ENCODE measurements at places on chromosomes 4 and X.

- DNase-seq: no peak
Measured at GRCh38 chrX:42825201-42825600, 47.2 kb upstream of the PPP1R2C start.

DNA sequence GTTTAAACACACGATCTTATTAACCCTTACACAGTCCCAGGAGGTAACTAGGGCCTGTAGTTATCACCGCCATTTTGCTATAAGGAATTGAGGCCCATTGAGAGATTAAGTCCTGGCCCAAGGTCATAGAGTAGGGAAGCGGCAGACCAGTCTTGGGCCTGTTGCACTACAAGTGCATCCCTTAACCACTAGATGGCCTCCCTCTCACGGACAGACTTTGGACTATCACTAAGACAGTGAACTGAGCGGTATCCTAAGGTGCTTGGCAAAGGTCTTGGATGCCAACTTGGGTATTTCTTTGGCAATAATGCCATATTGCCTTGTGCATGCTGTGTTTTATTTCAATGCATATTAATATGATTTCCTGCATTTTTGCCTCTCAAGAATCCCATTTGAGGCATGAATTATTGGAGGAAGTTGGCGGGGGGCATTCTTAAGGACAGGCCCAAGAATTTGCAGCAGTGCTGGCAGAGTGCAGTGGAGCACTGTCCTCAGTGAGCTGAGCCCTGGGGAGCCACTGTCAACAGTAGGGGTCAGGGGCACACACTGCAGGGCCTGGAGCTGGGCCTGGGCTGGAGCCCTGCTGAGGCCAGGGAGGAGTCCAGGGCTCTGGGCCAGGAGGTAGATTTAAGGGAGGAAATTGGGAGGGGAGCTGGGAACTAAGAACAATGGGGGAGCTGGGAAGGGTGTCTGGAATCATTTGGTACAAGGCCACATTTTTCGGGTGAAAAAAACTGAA lies 147.4 kb downstream of the SMIM20 start:
- no peak for DNase-seq

DNA sequence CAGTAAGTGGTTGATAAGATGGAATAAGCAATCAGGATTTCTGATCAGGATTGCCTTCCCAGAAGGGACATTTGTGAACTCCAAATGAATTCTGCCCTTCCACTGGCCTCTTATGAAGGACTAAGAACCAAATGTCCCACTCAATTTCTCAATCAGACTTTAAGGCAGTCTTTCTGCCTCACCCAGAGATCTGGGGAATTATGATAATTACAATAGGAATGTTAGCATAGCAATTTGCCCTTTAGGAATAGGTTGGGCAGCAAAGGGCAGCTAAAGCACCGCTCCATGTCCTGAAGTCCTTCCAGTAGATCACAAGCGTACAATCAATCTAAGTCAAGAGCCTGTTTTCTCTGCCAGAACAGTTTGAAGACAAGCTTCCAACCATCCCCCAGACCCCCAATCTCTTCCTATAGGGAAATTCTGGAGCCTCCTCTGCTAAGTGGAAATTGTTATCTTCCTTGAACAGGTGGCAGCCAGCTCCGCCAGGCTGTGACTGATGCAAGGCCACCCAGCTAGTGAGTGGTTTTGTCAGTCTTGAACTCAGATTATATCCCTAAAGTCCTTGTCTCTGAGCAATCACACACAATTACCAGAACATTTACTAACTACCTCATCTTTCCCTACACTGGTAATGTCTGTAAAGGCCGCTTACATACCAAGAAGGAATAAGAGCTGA lies 18.6 kb downstream of the NKX3-2 start:
- DNase-seq: no peak

DNA sequence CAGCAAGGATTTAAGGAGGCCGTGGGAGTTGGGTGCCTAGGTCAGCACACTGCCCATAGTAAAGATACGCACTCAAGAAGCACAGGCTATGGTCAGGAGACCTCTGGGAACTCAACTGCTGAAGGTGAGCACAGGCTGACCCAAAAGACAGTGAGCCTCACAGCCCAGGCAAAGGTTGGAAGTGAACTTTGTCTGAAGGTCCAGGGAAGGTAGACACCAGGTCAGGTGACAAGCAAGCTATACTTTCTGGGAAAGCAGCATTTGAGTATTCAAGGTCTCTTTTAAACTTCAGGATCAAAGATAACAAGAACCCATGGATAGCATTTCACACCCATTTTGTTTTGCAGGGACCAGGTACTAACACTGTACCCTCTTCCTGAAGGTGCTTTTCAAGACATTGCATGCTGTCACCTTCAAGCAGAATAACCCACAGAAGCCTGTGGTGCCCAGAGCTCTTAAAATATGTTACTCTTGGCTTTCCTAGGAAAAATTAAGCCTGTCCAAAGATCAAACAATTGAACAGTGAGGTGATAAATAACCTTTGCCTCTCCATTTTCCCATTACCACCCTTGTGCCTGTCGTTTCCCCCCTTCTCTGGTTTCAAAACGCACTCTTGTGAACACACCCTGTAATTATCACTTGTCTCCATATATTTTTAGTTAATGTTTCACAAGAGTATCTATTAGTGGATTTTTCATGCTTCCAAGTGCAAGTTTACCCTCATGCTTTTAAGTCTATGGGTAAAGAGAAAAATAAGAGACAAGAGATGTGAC lies 3.4 kb upstream of the S100G start:
- no peak for DNase-seq

GRCh38 chrX:113726466-113726865 lies 857.4 kb upstream of the HTR2C start:
- no peak for DNase-seq

DNA sequence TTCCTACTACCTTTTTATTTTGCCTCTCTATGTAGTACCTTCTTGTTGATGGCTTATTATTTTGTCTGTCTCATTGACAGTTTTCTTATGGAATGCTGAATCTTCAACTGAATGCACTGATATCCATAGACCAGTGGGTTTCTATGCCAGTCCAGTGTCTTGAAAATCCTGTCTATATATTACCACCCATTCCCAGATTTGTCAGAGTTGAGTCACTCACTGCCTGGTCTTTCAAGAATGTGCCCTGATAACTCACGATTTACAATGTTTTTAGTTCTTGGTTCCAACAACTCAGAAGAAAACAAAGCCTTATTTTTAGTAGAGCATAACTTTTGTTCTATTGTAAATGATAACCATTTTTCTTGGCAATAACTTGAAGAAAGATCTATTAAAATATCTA lies 606.0 kb upstream of the PITX2 start:
- no peak for DNase-seq

- DNase-seq: no peak
Measured at GRCh38 chrX:10171249-10171648, 14.5 kb downstream of the CLCN4 start.

- no peak for DNase-seq
Measured at GRCh38 chrX:121050781-121051180, 3.4 kb downstream of the GLUD2 start.
